ENCODE measurements at places on chromosomes 3 and 15.

DNA sequence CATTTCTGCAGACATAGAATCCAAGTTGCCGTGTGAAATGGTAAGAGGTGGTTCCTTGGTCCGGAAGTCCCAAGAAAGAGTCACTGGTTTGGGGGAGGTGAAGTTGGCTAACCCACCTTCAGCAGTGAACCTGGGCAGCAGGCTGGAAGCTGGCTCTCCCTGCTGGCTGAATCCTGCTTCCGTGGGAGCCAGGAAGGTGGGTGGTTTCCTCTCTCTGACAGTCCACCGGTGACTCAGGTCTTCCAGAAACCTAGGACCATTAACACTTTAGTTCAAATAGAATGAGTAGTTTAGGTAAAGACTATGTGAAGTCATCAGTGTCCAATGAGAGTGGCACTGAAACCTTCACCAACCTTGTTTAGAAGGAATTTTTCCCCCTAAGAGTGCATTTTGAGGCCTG, 87.4 kb upstream of the CACNA2D3 start:
- no peak for DNase-seq

DNA sequence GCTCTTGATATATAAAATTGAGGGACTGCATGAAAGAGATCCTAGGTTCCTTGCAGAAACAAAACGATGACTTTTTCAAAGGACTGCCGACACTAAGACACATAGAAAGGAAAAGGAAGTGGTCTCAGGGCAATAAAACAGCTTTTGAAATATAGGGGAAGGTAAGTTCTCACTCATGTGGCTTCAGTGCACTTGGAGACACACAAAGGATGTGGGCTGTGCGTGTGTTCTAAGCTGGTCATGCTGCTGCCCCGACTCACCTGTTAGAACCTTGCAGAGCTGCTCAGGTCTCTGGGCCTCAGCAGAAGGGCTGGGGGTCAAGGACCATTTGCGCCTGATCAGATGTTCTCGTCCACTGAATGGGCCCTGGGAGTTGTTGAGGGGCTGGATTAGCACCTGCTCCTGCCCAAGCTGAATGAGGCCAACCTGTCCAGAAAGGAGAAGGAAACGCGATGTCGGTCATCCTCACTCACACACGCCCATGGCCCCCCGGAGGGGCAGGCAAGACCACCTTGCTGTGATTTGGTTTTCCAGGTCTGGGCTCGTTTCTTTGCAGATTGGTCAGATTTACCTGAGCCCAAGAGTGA, 11.1 kb downstream of the ADAMTS17 start:
- DNase-seq: no peak

DNA sequence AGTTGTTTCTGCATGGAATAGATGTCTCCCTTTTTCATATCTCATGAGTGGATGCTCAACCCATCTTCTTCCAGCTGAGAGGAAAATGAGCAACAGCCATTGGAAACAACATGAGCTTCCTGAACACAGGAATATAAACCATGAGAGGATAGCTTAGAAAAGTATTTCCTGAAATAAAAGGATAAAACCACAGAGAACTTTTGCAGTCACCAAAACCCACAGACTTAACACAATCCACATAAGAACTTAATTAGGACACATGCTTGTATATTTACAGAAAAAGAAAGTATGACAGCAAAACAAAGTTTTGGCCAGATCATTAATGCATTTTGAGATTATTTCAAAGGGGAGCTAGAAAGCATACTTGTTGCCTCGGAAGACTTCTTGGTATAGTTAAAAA, 180.5 kb upstream of the RASGRP1 start:
- DNase-seq: no peak

DNA sequence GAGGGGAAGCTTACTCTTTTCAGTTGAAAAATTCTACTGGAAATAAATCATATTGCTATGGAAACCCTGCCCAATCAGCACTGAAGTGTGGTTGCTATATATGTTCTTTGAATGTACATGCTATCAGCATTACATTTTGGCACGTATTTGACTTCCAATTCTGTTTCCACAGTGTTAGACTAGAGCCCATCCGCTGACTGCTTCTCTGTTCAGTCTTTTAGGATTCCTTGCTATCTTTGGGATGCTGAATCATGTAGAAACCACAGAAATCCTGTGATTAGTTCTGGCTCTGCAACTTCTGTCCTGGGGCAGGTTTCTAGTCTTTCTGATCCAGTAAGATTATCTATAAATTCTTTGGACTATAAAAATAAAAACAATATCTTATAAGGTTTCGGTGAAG, 128.2 kb upstream of the SLC7A14 start:
- DNase-seq: no peak

DNA sequence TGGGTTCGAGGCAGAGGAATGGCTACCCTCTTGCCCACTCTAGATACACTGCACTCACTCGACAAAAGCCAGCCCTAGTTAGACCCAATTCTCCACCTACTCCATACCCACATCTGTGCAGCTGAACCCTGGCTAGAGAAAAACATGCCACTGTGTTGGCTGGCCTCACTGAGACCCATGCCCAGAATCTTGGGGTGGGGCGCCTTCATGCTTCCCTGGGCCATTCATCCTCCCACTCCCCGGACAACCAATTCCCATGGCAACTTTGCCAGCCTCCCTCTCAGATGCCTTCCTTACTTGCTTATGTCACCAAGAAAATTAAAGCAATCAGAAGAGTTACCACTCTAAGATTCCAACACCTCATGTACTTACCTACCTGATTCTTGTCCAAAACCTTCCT, 9.2 kb upstream of the LIMD1 start:
- DNase-seq: no peak

DNA sequence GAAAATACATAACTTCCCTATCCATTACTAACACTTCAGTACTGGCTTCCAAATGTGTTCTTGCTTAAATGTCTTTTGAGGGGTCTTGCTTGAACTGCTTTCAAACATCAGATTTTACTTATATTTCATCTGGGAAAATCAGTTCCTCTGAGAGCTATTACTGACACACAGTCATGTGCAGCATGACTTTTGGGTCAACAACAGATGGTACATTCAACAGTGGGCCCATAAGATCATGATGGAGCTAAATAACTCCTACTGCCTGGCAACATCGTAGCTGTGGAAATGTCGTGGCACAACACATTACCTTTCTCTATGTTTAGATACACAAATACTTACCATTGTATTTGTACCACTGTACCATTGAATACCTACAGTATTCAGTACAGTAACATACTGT, 43.8 kb downstream of the WWTR1 start:
- DNase-seq: no peak

GRCh38 chr3:52636673-52637072, 49.0 kb downstream of the PBRM1 start:
- DNase-seq: peak; percentile 27

DNA sequence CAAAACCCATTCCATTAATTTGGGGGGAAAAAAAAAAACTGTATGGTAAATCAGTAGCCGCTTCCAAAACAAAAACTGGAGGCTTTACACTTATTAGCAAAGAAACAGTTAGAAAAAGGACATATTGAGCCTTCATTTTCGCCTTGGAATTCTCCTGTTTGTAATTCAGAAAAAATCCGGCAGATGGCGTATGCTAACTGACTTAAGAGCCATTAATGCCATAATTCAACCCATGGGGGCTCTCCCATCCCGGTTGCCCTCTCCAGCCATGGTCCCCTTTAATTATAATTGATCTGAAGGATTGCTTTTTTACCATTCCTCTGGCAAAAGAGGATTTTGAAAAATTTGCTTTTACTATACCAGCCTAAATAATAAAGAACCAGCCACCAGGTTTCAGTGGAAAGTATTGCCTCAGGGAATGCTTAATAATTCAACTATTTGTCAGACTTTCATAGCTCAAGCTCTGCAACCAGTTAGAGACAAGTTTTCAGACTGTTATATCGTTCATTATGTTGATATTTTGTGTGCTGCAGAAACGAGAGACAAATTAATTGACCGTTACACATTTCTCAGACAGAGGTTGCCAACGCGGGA, 9.4 kb upstream of the RPL24 start:
- DNase-seq: peak; percentile 77

- DNase-seq: no peak
These were observed 63.0 kb downstream of the ARHGAP31 start for GRCh38 chr3:119357190-119357589.

DNA sequence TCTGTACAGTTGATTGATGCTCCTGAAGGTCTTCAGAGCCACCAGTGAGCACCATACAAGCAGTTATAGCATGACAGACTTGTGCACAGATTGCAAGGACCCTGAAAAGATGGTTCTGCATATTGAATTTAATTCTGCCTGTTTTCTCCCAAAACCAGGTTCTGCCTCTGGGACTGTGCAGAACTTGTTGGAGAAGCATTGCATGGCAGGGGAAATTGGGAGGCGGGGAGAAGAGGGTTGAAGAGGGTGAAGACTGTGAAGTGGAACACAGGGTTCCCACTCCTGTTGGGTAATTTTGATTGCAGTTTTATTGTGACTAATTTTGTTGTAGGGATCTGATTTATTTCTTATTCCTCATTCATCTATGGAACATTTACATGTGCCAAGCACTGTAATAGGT, 10.3 kb downstream of the ZNF80 start:
- no peak for DNase-seq

- no peak for DNase-seq
These were observed 6.7 kb downstream of the CCDC9B start for GRCh38 chr15:40333922-40334492.

- DNase-seq: no peak
These were observed 289.7 kb upstream of the TPRG1 start for GRCh38 chr3:188881954-188882641.

DNA sequence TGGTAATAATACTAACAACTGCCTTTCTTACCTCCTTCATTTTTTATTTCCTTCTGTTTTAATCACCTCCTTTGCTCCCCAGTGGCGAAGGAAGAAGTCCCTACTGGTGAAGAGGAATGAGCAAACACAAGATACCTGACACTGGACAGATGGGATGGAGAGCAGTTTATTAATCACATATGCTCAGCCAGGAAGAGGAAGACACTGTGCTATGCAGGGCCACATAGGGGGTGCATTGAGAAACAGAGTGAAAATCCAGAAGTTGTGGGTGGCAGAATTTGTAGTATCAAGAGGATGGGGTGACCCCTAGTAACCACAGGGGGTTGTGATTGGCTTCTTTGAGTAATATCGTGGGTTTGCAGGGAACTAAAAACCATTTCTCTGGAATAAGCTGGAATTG, 1041.9 kb downstream of the OTOL1 start:
- DNase-seq: no peak

Data from hematopoietic multipotent progenitor cell treated with erythropoietin and hydrocortisone succinate and interleukin-3 and kit ligand, for 15 days (in vitro differentiated cells).